Sigmoid colon (tissue), 7 donors: ENCODE measurements at places on chromosomes 12 and 14. TPM values are rescaled to one million over a fixed set of nuclear protein-coding genes. Genes with fewer than 3 reads are reported as not detected.

POTEG gene
- not detected for total RNA-seq

DNA sequence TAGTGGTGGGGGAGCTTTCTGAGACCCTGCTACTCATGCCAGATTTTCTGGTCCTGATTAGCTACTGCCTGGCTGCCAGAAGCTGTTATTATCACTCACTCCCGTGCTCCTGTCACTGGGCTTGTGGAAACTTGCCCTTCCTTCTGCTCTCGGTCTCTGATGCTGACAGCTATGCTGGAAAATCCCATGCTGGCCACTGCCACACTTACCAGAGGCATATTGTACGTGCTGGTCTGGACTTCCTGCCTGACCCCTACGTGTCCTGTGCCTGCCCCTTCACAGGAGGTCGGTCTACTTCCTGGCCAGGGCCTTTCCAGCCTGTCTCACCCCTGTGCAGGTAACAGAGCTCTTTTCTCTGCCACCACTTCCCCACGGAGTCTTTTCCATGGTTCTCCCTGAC, 149.4 kb upstream of the PLEKHG7 start:
- DNase-seq = peak; percentile 71

DNA sequence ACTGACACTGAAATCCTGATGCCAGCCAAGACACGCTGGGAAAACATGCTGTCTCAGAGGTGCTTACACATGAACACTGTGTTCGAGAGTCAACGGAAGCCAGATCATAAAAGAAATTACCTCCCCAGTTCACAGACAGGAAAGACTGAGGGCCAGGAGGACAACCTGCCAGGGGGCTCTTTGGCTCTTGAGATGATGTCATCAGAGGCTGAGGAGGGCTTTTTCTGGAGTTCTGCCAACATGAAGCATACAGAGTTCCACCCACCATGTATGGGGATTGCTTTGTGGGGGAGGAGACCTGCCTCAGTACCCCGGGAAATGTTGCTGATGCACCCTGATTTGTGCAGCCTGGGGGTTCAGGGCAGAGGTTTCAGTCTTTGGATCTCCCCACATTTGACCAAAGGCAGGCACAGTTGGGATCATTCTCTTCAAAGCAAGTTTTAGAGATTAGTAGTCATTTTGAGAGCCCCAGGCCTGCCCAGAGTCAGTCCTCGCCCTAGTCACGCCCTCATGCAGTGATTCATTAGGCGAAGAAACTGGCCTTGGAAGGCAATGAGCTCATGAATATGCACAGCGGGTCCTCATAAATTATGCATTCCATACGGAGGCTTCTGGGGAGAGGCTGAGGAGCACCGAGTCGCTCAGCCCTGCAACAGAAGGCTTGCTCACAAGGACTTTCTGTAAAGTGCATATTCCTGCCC, 34.9 kb upstream of the EML1 start:
- peak; percentile 72 for DNase-seq

HOXC4 gene
- 0.66 TPM for total RNA-seq

- no peak for DNase-seq
Measured at GRCh38 chr12:88248606-88249005, 106.5 kb downstream of the TMTC3 start.

DNA sequence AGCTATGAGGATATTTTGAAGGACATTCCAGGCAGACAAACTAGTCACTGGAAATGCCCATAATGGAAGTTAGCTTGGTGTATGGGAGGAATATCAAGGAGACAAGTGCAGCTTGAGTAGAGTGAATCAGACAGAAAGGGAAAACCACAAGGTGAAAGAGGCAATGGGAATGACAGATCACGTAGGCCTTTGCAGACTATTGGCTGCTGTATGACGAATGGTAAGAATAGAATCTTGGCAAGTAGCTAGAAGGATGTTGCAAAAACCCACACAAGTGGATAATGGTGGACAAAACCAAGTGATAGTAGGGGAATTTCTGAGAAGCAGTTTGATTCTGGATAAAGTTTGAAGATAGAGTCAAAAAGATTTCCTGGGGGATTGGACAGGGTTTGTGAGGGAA, 196.9 kb upstream of the NOVA1 start:
- no peak for DNase-seq

PPP4R4 gene
- total RNA-seq = 0.71 TPM

EPYC gene
- not detected for total RNA-seq

DNA sequence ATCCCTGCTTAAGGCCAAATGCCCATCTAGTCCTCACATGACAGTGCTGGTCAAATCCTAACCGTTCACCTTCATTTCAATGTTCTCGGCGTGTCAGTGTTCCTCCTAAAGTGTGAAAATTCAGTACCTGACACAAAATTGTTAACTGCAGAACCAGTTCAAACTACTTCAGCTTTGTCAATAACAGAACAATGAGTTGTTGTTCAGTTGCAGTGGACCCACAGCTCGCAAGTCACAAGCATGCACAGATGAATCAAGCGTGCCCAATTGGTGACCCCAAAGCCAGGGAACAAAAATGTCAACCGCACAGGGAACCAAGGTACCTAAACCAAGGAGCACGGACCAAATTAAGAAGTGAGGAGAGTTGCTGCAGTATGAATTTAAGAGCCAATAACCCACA, 23.2 kb downstream of the NRDE2 start:
- no peak for DNase-seq

DNA sequence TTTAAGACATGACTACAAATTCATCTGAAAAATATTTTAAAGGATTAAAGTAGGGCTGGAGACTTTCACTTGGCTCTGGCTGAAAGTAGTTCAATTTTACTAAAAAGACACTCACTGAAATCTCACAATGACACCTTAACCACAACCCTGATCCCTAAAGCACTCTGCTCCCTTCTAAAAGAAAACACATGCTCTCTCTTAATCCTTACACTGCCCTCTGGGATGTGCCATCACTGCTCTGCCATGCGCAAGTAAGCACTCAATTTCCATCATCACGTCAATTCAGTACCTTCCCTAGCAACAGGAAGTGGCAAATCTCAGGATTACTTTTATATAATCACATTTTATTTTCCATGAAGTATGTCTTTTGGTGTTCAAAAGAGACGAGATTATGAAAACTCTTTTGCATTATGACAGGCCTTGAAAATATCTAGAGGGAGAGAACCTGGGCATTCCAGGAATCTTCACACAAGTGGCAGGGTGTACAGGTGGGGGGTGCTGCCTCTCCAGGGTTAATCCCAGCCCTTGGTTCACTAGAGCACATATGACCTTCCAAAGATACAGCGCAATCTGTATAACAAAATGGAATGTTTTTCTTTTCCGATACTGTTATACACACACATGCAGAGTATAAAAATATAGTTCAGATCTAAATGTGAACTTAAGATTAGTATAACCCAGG, 7.3 kb downstream of the ATG14 start:
- DNase-seq = no peak

ITGA7 gene
- total RNA-seq = 588 TPM

DNA sequence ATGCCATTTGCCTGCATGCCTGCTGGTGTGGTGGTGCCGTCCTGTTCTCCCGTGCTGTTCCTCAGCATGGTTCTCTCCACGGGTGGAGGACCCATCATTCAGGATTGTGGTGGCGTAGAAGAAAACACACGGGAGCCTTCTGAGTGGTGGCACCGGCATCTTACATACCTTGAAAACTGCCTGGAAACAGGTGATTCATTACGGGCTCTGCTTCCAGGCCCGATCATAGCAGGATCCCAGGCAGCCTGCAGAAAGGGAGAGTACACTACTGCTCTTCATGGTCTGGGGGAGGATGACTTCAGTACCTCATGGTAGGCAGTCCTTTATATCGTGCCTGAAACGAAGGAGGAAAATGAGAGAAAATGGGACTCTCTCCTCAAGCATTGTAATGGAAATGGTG, 66.6 kb upstream of the KCNA5 start:
- no peak for DNase-seq

DNA sequence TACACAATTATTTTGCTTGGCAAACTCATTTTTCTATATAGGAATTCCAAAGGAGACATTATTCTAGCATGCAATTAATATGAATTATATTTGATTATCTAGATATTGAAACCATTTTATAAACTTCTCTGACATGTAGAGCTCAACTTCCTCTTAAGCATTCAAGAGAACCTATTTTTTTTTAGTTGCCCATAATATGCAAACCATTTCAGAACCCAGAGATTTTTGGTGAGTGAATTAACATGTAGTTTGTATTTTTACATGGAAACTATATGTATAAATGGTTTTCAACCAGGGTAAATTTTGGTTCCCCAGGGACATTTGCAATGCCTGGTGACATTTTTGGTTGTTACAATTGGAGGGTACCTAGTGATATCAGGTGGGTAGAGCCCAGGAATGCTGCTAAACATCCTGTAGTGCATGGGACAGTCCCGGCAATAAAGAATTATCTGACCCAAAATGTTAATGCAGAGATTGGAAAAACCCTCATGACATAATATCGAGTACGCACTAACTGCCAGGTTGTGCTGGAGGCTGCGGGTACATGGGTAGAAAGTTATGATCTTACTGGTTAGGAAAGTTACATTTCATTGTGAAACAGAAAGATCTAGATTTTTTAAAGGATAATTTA, 338.9 kb upstream of the GARIN2 start:
- no peak for DNase-seq

GRCh38 chr14:104552738-104553125, 26.8 kb upstream of the C14orf180 start:
- DNase-seq = no peak

- no peak for DNase-seq
Measured at GRCh38 chr12:86174188-86174587, 82.0 kb downstream of the MGAT4C start.

EIF2S3B gene
- 0.66 TPM for total RNA-seq

SNX6 gene
- total RNA-seq = 79.0 TPM

PKP2 gene
- 0.71 TPM for total RNA-seq

CLEC12A gene
- not detected for total RNA-seq
